ENCODE measurements at places on chromosomes 1 and 21. TPM values are rescaled to one million over a fixed set of nuclear protein-coding genes. Genes with fewer than 3 reads are reported as not detected.

Gene INAVA
- polyA plus RNA-seq: 41.0 TPM

Gene SELENBP1
- 42.1 TPM for polyA plus RNA-seq

DNA sequence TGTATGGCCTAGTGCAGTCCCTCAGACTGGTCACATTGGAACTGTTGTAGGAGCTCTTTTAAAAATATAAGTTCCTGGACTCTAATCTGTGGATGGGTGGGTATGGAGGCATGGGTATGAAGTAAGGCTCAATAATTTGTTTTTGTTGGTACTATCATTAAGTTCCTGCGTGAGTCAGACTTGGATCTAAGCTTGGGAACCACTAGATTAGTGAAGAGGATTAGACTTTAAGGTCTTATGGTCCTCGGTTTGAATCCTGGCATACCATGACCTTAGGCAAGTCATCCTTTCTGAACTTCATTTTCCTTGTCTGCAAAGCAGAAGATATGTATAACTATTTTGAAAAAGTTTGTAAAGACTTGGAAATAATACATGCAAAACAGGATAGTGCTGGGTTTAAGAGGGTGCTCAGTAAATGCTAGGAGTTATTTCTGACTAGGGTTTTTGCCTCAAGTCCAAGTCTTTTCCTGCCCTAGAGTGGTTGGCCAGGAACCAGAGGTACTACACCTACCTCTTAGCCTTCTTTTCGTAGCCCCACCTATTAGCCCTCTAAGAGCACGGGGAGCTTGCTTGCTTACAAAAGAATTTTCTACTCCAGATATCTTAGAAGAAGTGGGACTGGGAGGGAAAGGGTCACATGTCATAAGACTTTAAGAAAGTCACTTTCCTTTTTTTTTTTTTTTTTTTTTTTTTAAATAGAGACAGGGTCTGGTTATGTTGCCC lies 38.6 kb upstream of the METTL18 start:
- no peak for DNase-seq

DNA sequence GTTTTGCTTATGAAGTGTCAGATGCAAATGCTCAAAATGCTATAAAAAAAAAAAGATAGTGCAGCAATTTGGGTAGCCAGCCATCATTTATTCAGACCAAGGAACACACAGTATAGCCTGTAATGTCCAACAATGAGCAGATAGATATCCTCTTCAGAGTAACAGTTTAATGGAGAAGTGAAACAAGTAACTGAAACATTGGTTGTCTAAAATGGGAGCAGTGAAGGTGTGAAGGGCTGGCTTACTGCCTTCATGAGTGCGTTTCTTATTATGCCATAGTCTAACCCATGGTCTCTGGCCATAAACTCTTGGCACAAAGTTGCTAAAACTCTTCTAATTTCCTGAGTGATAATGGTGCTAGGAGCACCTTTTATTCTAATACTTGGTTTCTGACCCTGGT lies 11.4 kb downstream of the RGS5 start:
- DNase-seq: no peak

DNA sequence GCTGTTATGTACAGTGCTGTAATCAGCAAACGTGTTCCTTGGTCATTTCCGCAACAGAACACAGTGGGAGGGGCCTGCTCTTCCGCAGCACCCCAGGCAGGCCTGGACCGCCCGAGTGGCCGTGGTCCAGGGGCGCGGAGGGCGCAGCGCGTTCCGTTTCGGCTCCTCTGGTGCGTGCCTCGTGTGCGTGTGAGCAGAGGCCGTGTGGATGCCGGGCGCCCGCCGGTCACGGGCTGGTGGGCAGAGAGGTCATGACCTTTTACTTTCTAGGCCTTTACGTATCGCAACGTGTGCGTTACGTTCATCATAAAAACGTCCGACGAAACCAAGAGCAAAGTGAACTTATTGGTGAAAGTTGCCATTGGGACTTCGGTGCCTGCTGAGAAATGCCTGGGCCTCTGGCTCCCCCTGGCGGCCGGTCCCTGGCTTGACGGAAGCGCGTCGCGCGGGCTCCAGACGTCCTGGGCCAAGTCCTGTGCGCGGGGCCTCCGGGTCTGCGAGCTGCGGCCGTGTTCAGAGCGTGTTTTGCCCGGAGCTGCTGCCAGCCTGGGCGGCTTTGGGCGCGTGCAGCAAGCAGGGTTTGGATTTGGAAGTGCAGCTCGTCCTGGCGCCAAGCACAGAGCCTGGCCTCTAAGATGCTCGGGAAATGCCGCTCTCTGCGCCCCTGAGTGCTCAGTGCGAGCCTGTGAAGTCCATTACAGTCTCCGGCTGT lies 34.4 kb downstream of the COL18A1 start:
- DNase-seq: peak; percentile 81

- DNase-seq: no peak
Observed at GRCh38 chr1:229531326-229531725, 23.2 kb upstream of the NUP133 start.

DNA sequence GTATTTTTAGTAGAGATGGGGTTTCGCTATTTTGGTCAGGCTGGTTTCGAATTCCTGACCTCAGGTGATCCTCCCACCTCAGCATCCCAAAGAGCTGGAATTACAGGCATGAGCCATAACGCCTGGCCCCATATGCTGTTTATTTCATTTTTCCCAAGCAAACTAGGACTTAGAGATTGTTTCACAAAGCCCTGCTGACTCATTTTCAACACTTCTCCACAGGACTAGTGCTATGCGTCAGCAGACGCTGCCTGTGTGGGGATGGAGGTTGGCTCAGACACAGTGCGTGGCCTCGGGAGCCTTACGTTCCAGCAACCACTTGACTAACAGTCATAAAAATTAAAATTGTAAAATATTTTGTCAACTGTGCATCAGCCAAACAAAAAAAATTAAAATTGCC lies 22.7 kb downstream of the PKNOX1 start:
- no peak for DNase-seq

DNA sequence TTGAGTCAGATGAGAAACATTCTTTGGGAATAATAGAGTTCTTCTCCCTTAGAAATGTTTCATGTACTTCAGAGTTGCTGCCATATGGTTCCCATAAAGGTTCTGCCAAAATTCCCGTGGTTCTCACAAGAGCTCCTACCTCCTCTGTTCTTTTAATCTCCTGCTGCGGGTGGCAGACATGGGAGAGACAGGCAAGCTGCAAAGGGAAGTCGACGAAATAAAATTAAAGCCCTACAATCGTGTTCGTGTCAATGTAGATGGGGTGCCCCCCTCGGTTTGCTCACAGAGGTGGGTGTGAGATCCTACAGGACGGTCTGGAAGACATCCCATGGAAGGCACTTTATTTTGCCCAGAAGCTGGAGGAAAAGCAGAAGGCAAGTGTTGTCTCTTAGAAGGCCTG lies 276.0 kb downstream of the RWDD3 start:
- no peak for DNase-seq
